Effector CD4-positive, alpha-beta T cell (primary cell): ENCODE measurements at places on chromosomes 7 and 10.

GRCh38 chr10:71747551-71748523 is 25.5 kb downstream of the VSIR start:
- DNase-seq, result no peak

GRCh38 chr10:117860823-117861222 is 185.9 kb downstream of the RAB11FIP2 start:
- no peak for DNase-seq

DNA sequence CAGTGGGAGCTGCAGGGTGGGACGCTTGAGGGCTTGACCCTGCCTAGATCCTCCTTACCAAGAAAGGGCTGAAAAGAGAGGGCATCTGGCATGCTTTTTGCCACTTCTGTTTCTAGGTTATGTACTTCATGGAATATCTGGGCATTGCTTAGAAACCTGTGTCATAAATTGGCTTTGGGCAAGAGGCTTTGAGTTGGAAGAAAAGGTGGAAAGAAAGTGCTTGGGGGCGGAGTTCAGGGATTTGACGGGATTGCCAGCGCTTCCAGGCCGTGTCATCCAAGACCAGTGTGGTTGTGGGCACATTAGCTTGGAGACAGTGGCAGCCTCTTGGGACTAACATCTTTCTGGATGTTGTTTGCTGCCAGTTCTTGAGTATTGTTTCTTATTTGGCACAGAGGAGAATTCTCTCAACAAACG is 825 bp downstream of the ZNF862 start:
- DNase-seq, result no peak

- DNase-seq, result no peak
These were observed 107.4 kb upstream of the ABCB5 start for GRCh38 chr7:20508109-20508508.

GRCh38 chr10:86283466-86284287 is 82.9 kb downstream of the GRID1 start:
- DNase-seq, result no peak

- DNase-seq, result no peak
These were observed 103.4 kb downstream of the WNT2 start for GRCh38 chr7:117219485-117219884.

GRCh38 chr10:132499367-132499685 is 38.3 kb upstream of the INPP5A start:
- no peak for DNase-seq

- DNase-seq, result no peak
These were observed 13.5 kb downstream of the LRRC20 start for GRCh38 chr10:70368774-70369482.

DNA sequence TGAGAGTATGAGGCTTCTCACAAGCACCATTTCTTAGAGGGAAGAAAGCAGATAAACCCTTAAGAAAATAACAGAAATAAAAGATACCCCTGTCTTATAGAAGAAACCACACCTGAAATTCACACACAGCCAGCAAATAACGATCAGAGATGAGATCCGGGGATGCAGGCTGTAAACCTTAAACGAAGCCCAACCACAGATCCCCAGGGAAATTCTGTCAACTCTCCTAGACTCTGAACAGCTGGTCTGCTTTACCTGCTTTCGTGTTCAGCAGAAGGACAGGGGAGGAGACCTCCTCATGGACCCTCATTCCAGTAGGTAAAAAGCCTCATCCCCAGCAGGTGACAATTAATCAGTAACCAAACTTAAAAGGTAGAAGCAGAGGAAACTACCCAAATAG is 45.0 kb downstream of the VOPP1 start:
- DNase-seq, result no peak

- no peak for DNase-seq
These were observed 247.3 kb upstream of the PITRM1 start for GRCh38 chr10:3419719-3420495.

DNA sequence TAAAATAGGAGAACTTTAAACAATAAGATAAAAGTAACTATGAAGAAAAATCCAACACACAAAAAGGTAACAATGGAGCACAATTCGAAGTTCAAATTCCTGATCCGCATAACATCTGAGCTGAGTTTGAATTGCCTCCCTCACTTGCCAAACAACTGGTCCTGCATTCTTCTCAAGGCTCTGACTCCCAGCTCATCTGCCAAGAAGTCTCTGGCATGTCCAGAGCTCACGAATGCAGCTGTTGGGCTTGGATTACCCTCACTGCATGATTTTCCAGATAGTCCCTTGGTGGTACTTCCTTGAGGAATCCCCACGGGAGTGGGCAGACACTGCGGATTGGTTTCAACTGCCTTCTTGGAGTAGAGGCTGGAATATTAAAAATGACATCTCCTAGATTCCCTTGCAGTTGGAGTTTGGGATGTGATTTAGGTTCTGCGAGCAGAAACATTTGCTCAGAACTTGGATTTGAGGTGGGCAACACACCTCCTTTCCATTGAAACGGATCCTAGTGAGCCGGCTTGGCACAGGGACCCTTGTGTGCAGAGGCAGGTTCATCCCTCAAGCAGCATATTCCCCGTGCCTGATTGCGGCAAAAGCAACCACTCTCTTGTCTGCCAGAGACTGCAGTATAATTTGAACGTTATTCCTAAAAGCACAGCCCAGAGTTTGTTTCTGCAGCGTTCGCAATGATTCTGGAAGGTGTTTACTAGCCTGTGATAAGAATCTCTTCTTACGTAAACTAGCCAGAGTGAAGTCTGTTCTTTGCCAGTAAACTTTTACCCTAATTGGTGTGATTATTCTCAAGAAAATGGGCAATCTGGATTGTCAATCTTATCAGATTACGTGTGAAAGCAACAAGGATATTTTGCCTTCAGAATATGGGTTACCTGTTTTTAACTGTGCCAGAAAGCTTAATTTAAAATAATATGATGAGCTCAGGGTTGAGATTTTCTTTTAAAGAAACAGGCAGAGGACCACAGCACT is 23.4 kb upstream of the PRKCQ start:
- DNase-seq, result no peak

DNA sequence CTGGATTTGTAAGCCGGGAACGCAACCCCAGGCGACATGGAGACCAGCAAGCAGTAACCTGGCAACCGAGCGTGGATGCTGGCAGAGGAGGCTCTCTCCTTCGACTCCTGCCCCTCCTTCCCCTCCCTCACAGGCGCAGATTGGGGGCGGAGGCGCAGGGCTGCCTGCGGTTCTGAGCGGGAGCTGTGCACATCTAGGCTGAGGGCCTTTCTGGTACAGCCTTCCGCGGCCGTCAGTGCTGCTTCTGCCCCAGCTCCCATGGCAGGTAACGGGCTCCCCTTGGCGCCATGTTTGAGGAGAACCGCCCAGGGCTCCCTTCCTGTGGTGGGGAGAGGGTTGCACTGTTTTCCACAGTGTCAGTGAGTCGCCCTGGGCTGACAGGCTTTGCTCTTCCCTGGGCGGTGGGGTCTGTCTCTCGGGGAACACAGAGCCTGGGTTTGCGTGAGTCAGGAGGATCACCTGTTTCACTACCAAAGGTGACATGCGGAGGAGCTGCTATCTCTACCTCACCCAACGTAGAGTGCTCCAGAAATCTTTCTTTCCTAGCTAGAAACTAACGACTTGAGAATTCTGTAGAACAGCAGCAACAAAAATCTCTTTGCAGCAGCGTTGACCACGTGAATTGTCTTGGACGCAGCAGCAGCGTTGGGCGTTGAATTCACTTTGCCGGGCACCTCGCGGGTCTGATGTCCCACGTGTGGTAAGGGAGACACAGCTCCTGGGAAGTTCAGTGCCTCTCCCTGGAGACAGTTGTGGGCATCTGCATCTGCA is 154.8 kb upstream of the COBL start:
- no peak for DNase-seq

GRCh38 chr10:75977139-75977538 is 545.7 kb downstream of the LRMDA start:
- no peak for DNase-seq

GRCh38 chr7:83143107-83143506 is 19.6 kb downstream of the PCLO start:
- DNase-seq, result no peak

GRCh38 chr10:128044186-128044585 is 82.0 kb downstream of the MKI67 start:
- no peak for DNase-seq

DNA sequence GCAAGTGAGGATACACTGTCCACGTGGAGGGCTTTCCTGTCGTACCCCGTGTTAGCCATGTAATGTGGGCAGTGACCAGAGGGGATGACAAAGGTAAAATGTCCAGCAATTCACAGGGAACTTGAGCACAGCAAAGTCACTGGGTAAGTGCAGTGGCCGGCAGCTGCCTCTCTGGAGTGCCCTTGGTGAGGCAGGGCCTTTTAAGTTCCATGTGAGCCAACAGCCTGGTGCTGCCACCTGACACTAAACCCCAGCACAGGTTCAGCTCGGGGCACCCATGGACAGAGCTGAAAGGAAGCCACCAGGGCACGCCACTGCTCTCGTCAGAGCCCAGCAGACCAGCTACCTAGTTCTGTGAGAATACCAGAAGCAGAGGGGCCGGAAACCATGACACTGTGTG is 168.3 kb downstream of the PRKAG2 start:
- no peak for DNase-seq

DNA sequence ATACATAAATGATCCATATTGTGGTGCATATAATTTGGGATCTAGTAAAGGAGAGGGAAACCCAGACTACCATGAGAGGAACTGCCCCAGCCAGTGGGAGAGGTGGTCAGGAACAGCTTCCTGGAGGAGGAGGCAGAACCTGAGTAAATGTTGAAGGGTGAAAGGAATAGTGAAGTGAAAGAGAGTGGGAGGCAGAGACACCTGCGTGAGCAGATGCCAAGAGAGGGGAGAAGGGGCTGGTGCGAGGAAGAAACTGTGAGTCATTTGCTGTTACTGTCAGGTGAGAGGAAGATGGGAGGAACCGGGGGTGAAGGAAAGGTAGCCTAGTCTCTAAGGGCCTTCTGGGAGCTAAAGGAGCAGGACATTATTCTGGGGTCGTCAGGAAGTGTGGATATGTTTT is 294.8 kb downstream of the GRID1 start:
- no peak for DNase-seq

DNA sequence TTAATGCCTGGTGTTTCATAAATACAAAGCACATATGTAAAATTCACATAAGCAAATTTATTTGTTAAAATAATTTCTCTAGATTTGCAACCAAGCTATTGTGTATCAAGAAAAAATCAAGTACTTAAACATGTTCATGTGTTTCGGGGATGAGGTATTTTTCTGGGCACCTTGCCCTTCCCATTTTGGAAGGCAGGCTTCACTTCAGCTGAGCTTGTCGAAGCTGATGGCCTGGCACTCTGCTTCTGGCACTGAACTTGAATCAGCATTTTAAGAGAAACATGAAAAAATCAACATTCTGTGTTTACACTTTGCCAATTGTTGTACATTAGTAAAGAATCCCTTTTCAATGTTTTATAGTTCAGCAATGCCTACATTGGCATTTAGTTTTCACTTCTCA is 179.1 kb upstream of the STEAP4 start:
- DNase-seq, result no peak

- no peak for DNase-seq
These were observed 86.5 kb downstream of the FOXL3 start for GRCh38 chr7:376306-377079.

- no peak for DNase-seq
These were observed 394.7 kb downstream of the TFEC start for GRCh38 chr7:115635876-115636275.

GRCh38 chr10:113983552-113983951 is 60.1 kb upstream of the ADRB1 start:
- no peak for DNase-seq

GRCh38 chr10:133130602-133131001 is 29.4 kb upstream of the KNDC1 start:
- no peak for DNase-seq

GRCh38 chr10:22460101-22460500 is 114.8 kb downstream of the SPAG6 start:
- DNase-seq, result no peak

DNA sequence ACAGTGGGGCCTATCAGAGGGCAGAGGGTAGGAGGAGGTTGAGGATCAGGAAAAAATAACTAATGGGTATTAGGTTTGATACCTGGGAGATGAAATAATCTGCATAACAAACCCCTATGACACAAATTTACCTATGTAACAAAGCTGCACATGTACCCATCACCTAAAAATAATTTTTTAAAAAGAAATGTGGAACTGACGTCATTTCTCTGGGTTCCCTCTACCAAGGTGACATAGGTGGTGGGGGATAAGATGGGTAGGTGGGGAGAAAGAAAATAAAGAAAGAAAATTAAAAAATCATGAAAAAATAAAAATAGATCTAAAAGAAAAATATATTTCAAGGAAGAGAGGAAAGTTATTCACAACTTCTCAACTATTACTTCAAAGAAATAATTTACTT is 153.1 kb upstream of the SORCS1 start:
- no peak for DNase-seq

- DNase-seq, result no peak
These were observed 128.5 kb downstream of the KIF20B start for GRCh38 chr10:89829887-89830269.

- no peak for DNase-seq
These were observed 105.7 kb downstream of the PHTF2 start for GRCh38 chr7:77904252-77904651.

- DNase-seq, result no peak
These were observed 997.9 kb upstream of the POT1 start for GRCh38 chr7:125927556-125927955.

DNA sequence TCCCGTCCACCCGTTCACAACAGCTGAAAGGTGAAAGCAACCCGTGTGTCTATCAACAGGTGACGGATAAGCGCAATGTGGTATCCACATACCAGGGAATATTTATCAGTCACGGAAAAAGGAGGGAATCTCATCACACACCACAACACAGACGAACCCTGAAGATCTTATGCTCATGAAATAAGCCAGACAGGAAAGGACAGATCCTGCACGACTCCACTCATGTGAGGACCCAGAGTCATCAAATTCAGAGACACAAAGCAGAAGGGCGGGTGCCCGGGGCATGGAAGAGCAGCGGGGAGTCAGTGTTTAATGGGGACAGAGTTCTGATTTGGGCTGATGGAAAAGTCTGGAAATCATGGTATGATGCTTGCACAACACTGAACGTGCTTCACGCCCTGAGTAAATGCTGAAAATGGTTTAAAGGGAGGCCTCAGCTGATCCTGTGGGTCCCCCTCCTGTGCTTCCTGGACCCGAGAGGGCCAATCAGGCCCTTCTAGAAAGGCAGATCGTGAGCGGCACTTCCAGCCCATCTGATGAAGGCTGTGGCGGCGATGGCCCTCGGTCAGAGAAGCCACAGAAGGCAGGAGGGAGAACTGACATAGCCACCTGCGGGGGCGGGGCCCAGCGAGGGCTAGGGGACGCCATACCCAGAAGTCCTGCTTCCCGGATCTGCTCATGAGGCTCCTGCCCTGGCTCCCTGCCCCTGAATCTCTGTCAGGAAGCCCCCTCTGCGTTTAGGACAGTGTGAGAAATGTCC is 19.1 kb downstream of the WDR86 start:
- DNase-seq, result no peak

- no peak for DNase-seq
These were observed 145.1 kb downstream of the NRP1 start for GRCh38 chr10:33189363-33189762.

GRCh38 chr7:23260371-23260770 is 13.8 kb downstream of the GPNMB start:
- DNase-seq, result no peak
